Occipital lobe (tissue), 3 donors: ENCODE measurements at places on chromosomes 3 and 15.

- no peak for DNase-seq
These were observed 74.2 kb downstream of the WDR76 start for GRCh38 chr15:43900996-43901395.

DNA sequence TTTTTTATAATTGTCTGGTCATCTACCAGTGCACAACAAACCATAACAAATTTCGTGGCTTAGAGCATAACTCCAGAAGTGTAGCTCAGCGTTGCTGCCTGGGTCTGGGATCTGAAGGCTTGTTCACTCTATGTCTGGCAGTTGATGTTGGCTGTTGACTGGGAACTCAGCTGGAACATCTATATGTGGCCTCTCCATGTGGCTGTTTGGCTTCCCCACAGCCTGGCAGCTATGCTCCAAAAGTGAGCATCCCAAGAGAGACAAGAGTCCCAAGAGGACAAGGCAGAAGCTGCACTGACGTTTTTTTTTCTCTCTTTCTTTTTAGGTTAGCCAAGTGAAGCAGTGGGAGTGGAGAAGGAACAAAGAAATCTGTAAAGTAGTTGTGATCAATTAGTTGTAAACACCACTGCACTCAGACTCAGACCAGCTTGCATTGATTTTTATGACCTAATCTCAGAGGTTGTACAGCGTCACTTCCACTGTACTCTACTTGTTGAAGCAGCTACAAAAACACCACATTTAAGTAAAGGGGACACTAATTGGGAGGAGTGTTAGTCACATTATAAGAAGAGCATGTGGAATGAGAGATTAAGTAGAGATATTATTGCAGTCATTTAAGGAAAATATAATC lies 2.5 kb upstream of the GPR176 start:
- DNase-seq: peak; percentile 15

- DNase-seq: no peak
These were observed 33.0 kb downstream of the UMPS start for GRCh38 chr3:124763206-124763605.

GRCh38 chr15:27339138-27339537 lies 368.2 kb downstream of the GABRG3 start:
- no peak for DNase-seq

DNA sequence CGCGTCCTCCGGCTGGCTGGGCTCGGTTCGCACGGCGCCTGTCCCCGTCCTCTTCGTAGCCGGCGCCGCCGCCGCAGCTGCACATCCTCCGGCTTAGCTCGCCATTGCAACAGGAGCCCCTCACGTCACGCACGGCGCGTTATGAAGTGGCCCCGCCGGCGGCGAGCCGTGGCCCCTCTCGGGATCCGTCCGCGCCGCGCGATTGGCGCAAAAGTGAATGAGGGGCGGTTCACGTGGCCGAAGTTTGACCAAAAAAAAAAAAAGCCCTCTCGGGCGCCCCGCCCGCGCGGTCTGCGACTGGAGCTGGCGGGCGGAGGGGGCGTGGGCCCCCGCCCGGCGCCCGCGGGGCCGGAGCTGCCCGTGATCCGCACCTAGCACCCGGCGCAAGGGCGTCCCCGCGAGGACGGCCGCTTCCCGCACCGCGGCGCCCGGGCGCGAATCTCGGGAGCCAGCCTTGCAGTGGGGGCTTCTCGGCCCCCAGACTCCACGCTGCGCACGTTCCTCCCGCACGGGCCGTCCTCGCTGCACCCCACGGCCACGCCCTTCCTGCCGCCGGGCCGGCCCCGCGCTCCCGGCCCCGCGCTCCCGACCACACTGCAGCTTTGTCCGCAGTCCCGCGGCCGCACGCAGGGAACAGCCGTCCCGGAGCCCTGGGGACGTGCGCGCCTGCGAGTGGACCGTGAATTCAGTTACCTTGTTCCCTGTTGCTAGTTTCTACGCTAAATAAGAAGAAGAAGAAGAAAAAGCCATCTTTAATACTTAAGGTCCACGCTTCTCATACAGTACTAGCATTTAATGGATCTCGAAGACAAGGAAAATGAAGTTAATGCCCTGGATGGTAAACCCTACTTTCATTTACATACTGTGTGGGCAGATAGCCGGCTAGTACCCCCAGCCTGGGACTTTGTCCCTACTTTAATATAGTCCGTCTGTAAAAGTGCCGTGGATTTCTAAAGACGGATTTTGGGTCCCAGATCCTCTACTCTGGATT lies at the start of gene CHSY1:
Gene CHSY1, minus strand, starts transcription at position 219 of the 991 bp plus-strand sequence. CDS start 592 bp downstream, outside the sequence.
- DNase-seq: peak; percentile 87

GRCh38 chr3:32815841-32816438 lies 1.9 kb upstream of the TRIM71 start:
- DNase-seq: no peak

- no peak for DNase-seq
These were observed 1.1 kb downstream of the GTF2E1 start for GRCh38 chr3:120743556-120744195.

GRCh38 chr3:123741041-123741511 lies 143.1 kb downstream of the MYLK start:
- DNase-seq: no peak

GRCh38 chr15:100192097-100193080 lies 149.4 kb downstream of the ADAMTS17 start:
- DNase-seq: no peak

DNA sequence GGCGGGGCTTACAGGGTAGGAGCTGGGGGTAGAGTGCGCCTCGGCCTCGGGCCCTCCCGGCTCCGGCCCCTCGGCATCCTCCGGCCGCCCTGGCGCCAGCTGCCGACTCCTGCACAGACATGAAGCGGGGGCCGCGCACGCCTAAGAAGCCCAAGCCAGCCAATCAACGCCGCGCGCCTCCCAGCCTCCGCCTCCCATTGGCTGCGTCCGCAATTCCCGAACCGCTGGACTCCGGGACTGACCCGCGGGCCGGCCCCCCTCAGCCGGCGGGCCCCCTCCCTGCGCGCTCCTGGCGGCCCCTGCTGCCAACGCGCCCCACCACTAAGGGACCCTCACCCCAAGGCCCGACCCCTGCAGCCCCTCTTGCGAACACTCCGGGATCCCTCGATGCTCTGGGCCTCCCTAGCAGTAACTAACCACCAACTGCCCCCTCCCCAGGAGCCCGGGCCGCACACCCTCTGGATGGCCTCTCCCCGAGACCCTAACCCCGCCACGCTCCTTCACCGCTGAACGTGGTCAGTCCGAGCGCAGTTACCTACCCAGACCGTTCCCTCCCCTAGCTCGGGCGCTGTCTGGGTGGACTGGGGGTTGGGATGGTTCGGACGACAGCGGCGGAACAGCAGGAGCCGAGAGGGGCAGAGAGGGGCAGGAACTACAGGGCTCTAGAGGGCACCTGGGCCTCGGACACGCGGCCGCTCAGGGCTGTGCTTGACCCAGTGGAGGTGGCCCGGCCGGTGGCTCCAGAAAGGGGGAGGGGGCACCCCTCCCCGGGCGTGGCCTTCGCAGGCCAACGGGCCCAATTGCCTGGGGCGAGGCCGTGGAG lies 5.0 kb downstream of the GATA2 start:
- peak; percentile 22 for DNase-seq
